ENCODE measurements at places on chromosomes 4 and X. TPM values are rescaled to one million over a fixed set of nuclear protein-coding genes. Genes with fewer than 3 reads are reported as not detected.
A peak's percentile ranks its signal among the peaks of the same experiment; 100 is the strongest.

DNA sequence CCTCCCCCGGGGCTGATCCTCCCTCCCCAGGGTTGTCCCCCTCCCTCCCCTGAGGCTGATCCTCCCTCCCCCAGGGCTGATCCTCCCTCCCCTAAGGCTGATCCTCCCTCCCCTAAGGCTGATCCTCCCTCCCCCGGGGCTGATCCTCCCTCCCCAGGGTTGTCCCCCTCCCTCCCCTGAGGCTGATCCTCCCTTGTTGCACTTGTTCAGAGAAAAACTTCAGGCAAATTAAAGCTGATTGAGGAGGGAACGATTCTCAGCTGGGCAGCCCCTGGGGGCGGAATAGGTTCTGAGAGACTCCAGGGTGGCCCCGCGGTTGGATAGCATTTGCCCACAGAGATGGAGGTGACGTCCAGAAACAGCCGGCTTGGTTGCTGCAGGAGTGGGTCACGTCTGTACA lies 110.7 kb upstream of the ADRA2C start:
- H3K4me1 ChIP-seq = peaks cover 17% of the 10 kb centered on the region
- DNase-seq = no peak
- H3K36me3 ChIP-seq = no peaks in the 10 kb centered on the region
- no peak overlapping the region for H3K4me3 ChIP-seq
- H3K27me3 ChIP-seq = peaks cover 72% of the 10 kb centered on the region

DNA sequence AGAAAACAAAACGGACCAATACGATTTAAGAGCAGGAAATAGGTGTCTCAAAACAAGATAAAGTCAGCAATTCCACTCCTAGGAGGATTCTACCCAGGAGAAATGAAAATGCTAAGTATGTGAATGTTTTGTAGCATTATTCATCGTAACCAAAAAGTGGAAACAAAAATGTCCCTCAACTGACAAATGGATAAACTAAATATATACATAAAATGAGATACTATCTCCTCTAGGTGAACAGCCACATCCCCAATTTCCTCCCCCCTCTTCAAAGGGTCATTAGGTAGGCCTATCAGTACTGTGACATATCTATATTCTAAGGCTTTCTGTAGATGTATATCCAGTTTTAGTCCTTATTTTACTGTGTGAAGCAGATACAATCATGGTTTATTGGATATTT lies 18.0 kb downstream of the DDX3X start:
- H3K27me3 ChIP-seq = no peaks in the 10 kb centered on the region
- H3K27ac ChIP-seq = no peak overlapping the region
- peaks cover 14% of the 10 kb centered on the region for H3K4me1 ChIP-seq
- H3K4me3 ChIP-seq = no peak overlapping the region
- DNase-seq = peak; percentile 29

- no peak overlapping the region for H3K27ac ChIP-seq
- no peaks in the 10 kb centered on the region for H3K27me3 ChIP-seq
- peaks cover 9% of the 10 kb centered on the region for H3K4me1 ChIP-seq
- H3K4me3 ChIP-seq = no peak overlapping the region
- no peaks in the 10 kb centered on the region for H3K36me3 ChIP-seq
Observed at GRCh38 chrX:154334496-154334895, 38.9 kb downstream of the TKTL1 start.

DNA sequence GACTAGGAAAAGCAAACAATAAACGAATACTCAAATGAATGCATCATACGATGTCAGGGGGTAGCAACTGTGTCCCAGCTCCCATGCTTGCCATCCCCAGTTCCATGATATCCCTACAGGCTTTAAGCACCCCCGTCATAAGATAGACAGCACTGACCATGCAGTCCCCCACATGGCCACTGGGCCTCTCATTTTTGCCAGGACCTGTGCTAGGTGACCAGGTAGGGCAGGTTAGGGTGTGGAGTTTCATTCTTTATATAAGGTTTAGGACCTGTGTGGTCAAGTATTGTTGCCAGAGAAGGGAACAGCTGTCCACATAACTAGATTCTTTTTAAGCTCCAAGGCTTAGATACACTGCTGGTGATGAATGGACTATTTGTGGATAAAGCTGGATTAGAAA lies 9.7 kb downstream of the PPEF2 start:
- DNase-seq = no peak
- H3K27ac ChIP-seq = no peak overlapping the region
- peaks cover 7% of the 10 kb centered on the region for H3K27me3 ChIP-seq
- no peaks in the 10 kb centered on the region for H3K4me1 ChIP-seq
- no peak overlapping the region for H3K4me3 ChIP-seq
- H3K36me3 ChIP-seq = no peaks in the 10 kb centered on the region

- DNase-seq = no peak
- H3K36me3 ChIP-seq = peaks cover 41% of the 10 kb centered on the region
- H3K27ac ChIP-seq = no peak overlapping the region
- no peaks in the 10 kb centered on the region for H3K27me3 ChIP-seq
- H3K4me1 ChIP-seq = no peaks in the 10 kb centered on the region
- H3K4me3 ChIP-seq = no peak overlapping the region
Observed at GRCh38 chr4:112655270-112655669, 18.3 kb downstream of the LARP7 start.

The NUDT11 gene
- total RNA-seq = 17.4 TPM

The GLRB gene
- 32.4 TPM for total RNA-seq

DNA sequence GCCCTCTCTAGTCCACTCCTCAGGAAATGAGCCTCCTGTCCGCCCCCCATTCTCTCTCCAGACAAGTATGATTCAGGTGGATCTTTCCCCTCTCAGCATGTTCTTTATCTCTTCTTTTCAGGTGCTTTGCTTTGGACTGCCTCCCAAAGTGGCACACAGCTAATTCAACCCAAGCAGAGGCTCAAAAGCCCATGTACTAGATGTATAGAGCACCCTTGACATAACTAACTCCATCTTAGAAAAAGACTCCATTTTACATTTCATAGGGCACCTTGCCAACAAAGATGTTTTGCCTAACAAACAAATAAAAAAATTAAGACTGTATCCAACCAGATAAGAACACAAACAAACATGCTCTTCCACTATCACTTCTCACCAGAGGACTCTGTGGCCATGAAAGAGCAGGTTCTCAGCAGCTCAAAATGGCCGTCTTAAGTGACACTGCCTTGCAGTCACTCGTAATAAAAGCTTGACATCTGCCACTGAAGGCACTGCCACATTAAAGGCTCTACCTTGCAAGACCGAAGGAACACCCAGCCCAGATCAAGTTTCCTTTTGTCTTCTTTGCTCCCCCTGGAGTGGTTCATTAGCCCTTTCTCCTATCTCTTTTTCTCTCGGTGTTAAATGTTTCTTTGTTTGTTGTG lies 84.9 kb upstream of the TAB3 start:
- no peaks in the 10 kb centered on the region for H3K36me3 ChIP-seq
- no peak for DNase-seq
- H3K4me1 ChIP-seq = no peaks in the 10 kb centered on the region
